IMR-90 (cell line): ENCODE measurements at places on chromosomes 12 and 14.
A peak's percentile ranks its signal among the peaks of the same experiment; 100 is the strongest.

- no peak overlapping the region for H3K27ac ChIP-seq
- H3K27me3 ChIP-seq = no peaks in the 10 kb centered on the region
- H3K4me3 ChIP-seq = no peak overlapping the region
- peaks cover 16% of the 10 kb centered on the region for H3K4me1 ChIP-seq
Measured at GRCh38 chr12:108711489-108712164, 19.7 kb downstream of the CORO1C start.

DNA sequence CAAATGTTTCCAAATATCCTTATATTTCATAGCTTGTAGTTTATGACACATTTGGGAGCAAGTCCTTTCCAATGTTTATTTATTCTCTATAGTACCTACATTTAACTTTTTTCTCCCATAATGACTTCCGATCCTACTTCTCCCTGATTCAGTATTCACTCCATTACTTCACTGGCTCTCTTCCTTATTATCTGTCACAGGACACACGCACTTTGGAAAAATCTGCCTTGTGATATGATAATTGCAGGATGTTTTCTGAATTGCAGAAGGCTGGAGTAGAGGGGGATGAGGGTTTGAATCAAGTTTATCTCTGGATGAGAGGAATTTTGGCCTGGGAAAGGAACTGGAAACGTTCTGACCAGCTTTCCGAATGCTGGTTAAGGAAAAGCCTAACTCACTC lies 75.0 kb downstream of the HMGA2 start:
- H3K27me3 ChIP-seq = no peaks in the 10 kb centered on the region
- peak overlapping the region; percentile 11; the same call in 1 of the 2 replicates for H3K27ac ChIP-seq
- DNase-seq = no peak
- peaks cover 14% of the 10 kb centered on the region for H3K4me1 ChIP-seq
- H3K4me3 ChIP-seq = no peak overlapping the region
- no peaks in the 10 kb centered on the region for H3K36me3 ChIP-seq

GRCh38 chr12:112236386-112236785 lies 111.0 kb downstream of the TRAFD1 start:
- no peaks in the 10 kb centered on the region for H3K27me3 ChIP-seq
- peaks cover 51% of the 10 kb centered on the region for H3K36me3 ChIP-seq
- H3K4me1 ChIP-seq = no peaks in the 10 kb centered on the region

- no peak overlapping the region for H3K4me3 ChIP-seq
- DNase-seq = no peak
- H3K27ac ChIP-seq = no peak overlapping the region
- no peaks in the 10 kb centered on the region for H3K36me3 ChIP-seq
- no peaks in the 10 kb centered on the region for H3K4me1 ChIP-seq
Measured at GRCh38 chr12:131383291-131383690, 327.6 kb upstream of the SFSWAP start.

DNA sequence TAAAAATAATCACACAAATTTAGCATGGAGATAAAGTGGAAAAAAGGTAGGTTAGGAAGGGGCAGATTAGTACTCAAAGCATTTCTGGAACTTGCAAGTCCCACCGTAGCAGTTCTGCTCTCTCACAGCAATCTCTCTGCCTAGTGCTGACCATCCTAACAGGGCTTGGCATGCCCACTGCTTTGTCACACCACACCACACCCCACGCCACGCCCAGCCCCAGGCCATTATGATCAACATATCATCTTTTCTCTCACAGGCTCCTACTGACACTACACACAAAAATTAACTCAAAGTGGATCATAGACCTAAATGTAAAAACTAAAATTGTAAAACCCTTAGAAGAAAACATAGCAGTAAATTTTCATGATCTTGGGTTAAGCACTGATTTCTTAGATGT lies 273.7 kb downstream of the DAD1 start:
- peaks cover 2% of the 10 kb centered on the region; the same call in 1 of the 2 replicates for H3K27me3 ChIP-seq
- no peaks in the 10 kb centered on the region for H3K36me3 ChIP-seq
- H3K4me1 ChIP-seq = no peaks in the 10 kb centered on the region
- H3K27ac ChIP-seq = no peak overlapping the region
- DNase-seq = no peak

- DNase-seq = no peak
- H3K36me3 ChIP-seq = no peaks in the 10 kb centered on the region
- H3K27me3 ChIP-seq = no peaks in the 10 kb centered on the region; the same call in 1 of the 2 replicates
- no peak overlapping the region for H3K4me3 ChIP-seq
- H3K4me1 ChIP-seq = no peaks in the 10 kb centered on the region
Measured at GRCh38 chr14:93862265-93862664, 64.9 kb upstream of the FAM181A start.

DNA sequence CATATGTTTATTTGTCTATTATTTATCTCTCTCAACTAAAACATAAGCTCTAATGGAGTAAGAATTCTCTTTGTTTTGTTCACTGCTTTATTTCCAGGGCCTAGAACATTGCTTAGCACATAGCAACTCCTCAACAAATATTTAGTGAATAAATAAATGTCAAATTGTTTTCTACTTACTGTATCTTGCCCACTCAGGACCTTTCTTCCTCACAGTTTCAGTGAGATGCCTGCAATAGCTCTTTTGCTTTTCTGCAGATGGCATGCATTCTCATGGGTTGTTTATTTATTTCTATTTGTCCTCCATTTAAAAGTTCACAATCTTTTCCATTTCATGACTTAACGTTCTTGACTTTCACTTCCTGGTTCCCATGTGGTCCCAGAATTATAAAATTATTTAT lies 94.9 kb upstream of the TTC7B start:
- peaks cover 4% of the 10 kb centered on the region for H3K27me3 ChIP-seq
- no peak for DNase-seq
- H3K36me3 ChIP-seq = no peaks in the 10 kb centered on the region

DNA sequence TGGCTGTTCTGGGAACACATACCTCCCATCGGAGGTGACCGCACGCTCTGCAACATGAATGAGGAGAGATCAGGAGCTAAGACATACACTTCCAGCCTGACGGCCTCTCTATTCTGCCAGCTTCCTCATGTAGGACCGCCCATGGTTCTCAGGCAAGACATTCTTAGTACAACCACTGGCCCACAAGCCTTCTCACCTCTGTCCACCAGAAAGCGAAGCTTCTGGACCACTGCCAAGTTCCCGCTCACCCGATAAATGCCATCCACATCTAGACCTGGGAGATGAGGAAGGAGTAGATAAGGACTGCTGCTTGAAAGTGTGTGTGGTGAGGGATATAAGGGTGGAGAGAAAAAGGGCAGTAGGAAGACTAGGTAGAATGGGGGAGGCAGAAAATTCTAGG lies 5.2 kb downstream of the ARHGAP9 start:
- H3K4me3 ChIP-seq = no peak overlapping the region
- H3K4me1 ChIP-seq = 0 out of 2 replicates have a peak, but pooled peaks cover 3% of the 10 kb centered on the region
- no peaks in the 10 kb centered on the region for H3K36me3 ChIP-seq
- peaks cover 55% of the 10 kb centered on the region for H3K27me3 ChIP-seq

DNA sequence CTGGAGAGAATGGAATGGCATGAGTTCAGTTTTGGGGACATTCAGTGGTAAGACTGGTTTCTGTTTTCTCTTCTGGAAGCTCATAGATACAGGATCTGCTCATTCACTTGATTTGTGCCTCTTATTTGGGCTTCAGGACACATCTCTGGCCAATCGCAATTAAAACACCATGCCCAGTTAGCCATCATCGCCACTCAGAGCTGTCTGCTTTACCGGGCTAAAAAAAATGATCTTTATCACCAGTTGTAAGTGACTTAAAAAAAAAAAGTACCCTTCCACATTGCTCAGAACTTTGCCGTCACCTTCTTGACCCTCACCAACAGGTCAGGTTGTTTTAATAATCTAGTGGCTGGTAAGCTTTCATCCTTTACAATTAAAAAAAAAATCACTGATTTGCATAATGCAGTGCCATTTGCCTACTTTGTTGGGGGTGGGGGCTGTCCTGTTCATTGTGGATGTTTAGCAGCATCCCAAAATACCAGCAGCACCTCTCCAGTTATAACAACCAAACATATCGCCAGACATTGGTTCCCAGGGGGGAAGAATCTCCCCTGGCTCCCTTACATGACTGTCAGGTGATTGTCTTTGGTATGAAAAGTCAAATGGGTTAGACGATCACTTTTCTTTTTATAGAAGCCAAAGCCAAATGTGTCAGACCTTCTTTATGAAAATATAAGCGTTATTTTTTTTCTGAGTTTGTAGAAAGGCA lies 150.1 kb downstream of the PRKCH start:
- peaks cover 35% of the 10 kb centered on the region for H3K4me1 ChIP-seq
- no peak for DNase-seq
- H3K36me3 ChIP-seq = no peaks in the 10 kb centered on the region
- no peaks in the 10 kb centered on the region for H3K27me3 ChIP-seq
- peak overlapping the region; percentile 96 for H3K27ac ChIP-seq

GRCh38 chr12:55718015-55718414 lies 2.2 kb downstream of the BLOC1S1 start:
- no peak for DNase-seq
- H3K27ac ChIP-seq = peak overlapping the region; percentile 38; the same call in 1 of the 2 replicates
- peaks cover 39% of the 10 kb centered on the region for H3K4me1 ChIP-seq
- H3K4me3 ChIP-seq = no peak overlapping the region

DNA sequence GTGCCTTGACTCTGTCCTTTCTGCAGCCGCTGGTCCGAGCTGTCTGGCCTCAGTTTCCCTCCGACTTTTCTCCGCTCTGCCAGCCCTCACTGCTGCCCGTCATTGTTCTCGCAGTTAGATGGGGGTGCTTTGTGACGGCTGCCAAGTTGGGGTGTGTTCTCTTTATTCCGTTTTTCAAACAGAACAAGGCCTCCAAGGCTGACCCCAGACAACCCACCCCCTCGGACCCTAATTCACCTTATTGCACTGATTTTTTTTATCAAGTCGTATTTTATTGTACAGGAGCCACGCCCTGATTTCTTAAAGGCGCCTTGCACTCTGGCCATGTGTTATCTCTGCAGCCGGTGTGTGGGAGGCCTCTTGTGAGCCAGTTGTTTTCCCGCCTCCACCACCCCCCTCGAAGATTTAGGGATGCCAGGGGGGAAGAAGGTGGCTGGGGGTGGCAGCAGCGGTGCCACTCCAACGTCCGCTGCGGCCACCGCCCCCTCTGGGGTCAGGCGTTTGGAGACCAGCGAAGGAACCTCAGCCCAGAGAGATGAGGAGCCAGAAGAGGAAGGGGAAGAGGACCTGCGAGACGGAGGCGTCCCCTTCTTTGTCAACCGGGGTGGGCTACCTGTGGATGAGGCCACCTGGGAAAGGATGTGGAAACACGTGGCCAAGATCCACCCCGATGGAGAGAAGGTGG lies 1.3 kb downstream of the VASH1 start:
- no peaks in the 10 kb centered on the region for H3K36me3 ChIP-seq
- peaks cover 8% of the 10 kb centered on the region; the same call in 1 of the 2 replicates for H3K4me1 ChIP-seq
- no peaks in the 10 kb centered on the region; the same call in 1 of the 2 replicates for H3K27me3 ChIP-seq
- peak overlapping the region; percentile 87 for H3K4me3 ChIP-seq
- no peak for DNase-seq

DNA sequence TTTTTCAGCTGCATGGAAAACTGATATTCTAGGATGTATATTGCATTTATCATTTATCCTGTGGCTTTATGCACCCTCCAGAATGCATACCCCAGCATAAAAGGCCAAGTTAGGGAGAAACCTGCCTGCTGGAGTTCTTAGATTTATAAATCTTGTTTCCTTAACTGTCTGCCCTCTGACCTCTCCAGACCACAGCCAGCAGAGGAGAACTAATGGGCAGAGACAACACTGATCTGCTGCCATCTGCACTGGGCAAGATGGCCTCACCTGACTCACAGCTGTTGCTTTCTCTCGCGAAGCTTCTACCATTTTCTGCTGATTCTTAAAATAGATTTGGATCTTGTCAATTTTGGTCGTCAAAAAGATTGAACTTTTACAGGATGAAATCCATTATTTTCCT lies 65.8 kb downstream of the PPP2R5C start:
- no peaks in the 10 kb centered on the region for H3K27me3 ChIP-seq
- H3K27ac ChIP-seq = no peak overlapping the region
- H3K36me3 ChIP-seq = peaks cover 1% of the 10 kb centered on the region; the same call in 1 of the 2 replicates
- no peak for DNase-seq
- H3K4me3 ChIP-seq = no peak overlapping the region
- H3K4me1 ChIP-seq = peaks cover 18% of the 10 kb centered on the region

GRCh38 chr14:63483315-63483714 lies 59.9 kb downstream of the PPP2R5E start:
- H3K27me3 ChIP-seq = no peaks in the 10 kb centered on the region
- no peak for DNase-seq
- H3K36me3 ChIP-seq = no peaks in the 10 kb centered on the region
- H3K4me3 ChIP-seq = no peak overlapping the region

- H3K27me3 ChIP-seq = no peaks in the 10 kb centered on the region
- no peaks in the 10 kb centered on the region for H3K36me3 ChIP-seq
- H3K4me1 ChIP-seq = peaks cover 22% of the 10 kb centered on the region
- H3K27ac ChIP-seq = peak overlapping the region; percentile 82
- H3K4me3 ChIP-seq = no peak overlapping the region
- DNase-seq = peak; percentile 87
Measured at GRCh38 chr12:89451841-89452251, 72.8 kb downstream of the GALNT4 start.

DNA sequence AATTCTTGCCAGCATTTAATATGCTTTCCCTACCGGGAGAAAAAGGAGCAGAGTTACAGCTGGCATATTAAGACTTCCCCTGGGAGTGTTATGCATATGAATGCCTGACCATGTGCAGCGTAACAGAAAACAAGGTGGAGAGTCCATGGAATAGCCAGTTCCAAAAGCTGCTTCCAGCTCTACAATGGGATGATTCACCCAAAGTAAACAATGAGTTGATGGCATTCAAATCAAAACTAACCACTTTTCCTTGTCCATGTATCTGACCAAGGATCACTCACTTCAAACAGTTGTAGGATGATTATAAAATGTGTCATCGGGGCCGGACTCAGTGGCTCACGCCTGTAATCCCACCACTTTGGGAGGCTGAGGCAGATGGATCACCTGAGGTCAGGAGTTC lies 48.1 kb upstream of the BICDL1 start:
- no peak overlapping the region for H3K27ac ChIP-seq
- no peak overlapping the region for H3K4me3 ChIP-seq
- peaks cover 4% of the 10 kb centered on the region; the same call in 1 of the 2 replicates for H3K27me3 ChIP-seq
- peak; percentile 68 for DNase-seq

- no peaks in the 10 kb centered on the region for H3K27me3 ChIP-seq
- H3K36me3 ChIP-seq = no peaks in the 10 kb centered on the region
- no peak for DNase-seq
Measured at GRCh38 chr12:38930990-38931389, 25.6 kb upstream of the CPNE8 start.

- no peak overlapping the region; the same call in 1 of the 2 replicates for H3K27ac ChIP-seq
- H3K4me3 ChIP-seq = no peak overlapping the region
- no peaks in the 10 kb centered on the region for H3K27me3 ChIP-seq
- H3K4me1 ChIP-seq = peaks cover 45% of the 10 kb centered on the region
Measured at GRCh38 chr14:61475316-61475715, 153.9 kb downstream of the PRKCH start.

DNA sequence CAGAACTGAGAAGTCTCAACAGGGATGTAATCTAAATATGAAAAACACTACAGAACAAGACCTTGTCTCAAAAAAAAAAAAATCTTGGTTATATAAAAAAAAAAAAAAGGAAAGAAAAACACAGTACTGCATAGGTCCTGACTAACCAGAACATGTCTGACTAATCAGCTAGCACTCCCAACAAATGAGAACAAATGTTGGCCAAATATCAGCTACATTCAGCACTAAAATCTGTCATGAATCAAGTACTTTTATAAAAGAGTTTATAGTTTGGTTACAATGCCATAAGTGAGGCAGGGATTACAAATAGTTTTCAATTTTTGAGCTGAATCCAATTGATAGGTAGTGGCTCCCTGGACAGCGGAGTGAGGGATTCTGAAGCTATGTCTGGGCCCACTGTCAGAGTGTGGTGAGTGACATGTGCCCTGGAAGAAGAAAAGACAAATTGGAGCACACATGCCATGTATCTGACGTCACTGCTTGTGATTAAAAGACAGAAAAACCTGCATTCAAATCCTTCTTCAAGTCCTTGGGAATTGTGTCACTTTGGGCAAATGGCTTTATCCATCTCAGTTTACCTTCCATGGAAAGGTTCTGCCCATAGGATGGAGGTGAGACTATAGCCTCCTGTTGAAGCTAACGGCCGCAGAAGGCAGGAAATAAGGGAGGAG lies 5.6 kb upstream of the FAM234B start:
- no peak overlapping the region for H3K4me3 ChIP-seq
- DNase-seq = peak; percentile 86
- H3K27ac ChIP-seq = no peak overlapping the region
- H3K4me1 ChIP-seq = peaks cover 4% of the 10 kb centered on the region
- H3K36me3 ChIP-seq = no peaks in the 10 kb centered on the region
